NCI-H1694 treated with DMSO at 0.1 percent for 48 hours (cell line): ENCODE measurements at places on chromosomes 3 and 15.

GRCh38 chr3:101814835-101815234 lies 34.5 kb upstream of the NFKBIZ start:
- DNase-seq, result no peak

GRCh38 chr3:23589602-23590001 lies 216.2 kb upstream of the UBE2E1 start:
- DNase-seq, result no peak

GRCh38 chr15:90262426-90262825 lies 3.0 kb upstream of the NGRN start:
- no peak for DNase-seq

GRCh38 chr3:185866995-185867394 lies 42.2 kb upstream of the IGF2BP2 start:
- DNase-seq, result no peak

DNA sequence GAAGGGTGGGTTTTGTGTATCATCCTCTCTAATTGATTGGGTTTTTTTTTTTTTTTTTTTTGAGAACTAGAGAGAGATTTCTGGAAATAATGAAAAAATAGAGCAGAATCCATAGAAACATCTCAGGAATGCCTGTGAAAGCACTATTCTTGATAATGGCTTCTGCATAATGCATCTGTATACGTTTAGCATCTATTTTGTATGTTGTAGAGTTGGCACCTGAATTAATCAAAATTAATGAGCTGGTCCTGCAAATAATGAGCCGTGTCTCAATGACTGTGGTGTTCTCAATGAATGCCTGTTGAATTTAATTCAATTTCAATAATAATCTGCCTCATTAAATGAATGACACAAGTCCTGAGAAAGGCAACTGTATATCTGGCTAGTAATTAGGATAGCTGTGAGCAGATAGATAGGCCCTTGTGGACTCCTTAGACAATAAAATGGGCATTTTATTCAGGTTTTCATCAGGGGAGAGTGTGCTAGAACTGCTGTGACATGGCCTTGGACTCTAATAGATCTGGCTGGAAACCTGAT lies 70.5 kb upstream of the WDR72 start:
- no peak for DNase-seq

GRCh38 chr3:141114179-141114745 lies 63.1 kb downstream of the SPSB4 start:
- no peak for DNase-seq

- no peak for DNase-seq
These were observed 1.9 kb downstream of the ADAMTS9 start for GRCh38 chr3:64685800-64686445.

DNA sequence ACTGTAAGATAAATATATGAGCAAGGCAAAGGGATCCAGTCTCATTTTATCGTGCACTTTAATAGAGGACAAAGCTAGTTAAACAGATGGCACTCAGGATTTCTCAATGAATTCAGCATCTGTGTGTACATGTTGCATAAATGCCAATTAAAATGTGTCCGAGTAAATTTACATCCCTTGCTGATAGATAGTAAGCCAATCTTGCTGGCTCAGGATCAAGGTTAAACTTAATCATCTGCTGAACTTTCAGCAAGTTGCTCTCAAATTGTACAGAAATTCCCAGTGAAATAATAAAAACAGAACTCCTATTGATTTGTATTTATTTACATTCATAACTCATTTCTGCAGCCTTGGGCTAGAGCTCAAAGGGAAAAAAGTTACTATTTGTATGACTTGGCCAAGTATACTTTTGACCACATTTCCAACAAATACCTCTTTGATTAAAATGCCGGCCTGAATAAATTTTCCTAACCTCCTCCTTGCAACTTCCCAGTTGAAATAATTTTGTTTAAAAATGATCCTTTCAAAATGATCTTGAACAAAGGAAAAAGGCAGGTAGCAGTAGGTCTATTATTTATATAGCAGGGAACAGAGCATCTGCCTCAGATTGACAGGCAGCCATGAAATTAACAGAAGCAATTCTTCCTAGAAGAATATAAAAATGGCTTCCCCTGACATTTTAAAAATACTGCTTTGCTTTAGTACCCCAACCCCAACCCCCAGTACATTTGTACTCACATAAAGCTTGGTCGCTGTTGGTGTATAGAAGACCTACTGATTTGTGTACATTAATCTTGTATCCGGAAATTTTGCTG lies 1001.9 kb downstream of the ROBO1 start:
- DNase-seq, result peak; percentile 67

DNA sequence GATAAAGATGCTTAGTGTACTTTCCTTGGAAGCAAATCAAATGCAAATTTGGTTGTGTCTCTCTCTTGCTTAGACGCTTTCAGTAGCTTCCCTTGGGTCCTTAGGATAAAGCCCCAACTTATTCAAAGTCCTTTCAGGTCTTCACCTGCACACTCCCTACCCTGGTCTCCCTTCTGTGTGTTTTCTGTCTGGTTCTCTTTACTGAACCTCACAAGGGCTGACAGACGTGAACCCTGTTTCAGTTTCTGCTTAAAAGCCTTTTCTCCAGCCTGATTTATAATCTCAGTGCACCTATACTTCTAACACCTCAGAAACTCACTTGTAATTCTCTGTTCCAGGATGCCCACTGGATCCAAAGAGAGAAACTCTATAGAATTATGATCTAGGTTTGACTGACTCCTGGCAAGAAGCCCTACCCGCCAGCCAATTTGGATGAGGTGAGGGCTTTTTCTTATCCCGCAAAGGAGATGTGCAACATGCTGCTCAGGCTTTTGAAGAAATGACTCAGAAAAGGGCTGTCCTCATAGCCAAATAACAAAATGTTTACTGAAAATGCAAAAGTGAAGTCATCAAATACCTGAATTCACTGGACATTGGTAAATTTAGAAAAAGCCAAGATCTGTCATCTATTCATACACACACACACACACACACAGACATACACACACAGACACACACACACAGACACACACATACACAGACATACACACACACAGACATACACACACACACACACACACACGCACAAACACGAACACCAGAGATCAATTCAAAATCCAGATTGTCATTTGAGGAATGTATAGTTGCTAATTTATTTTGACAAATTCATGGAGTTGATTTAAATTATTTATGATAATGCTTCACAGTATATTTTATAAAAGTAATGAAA lies 102.4 kb upstream of the EOMES start:
- no peak for DNase-seq

DNA sequence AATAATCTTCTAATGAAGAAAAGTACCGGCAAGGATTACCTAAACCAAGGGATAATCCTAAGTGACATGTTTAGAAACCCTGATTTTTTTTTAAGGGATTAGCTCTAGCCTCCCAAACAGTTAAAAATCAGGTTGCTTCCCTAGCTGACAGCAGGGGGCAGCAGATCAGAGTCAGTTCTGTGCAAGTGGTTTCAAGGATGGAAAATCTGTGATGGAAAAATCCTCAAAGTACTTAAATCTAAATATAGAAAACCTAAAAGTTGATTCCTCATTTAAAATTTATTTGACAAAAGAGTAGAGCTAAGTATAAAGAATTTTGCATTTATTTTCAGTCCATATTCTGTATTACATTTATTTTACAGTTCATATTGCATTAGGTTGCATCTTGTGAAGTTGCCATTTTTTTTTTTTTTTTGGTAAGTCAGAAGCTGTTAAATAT lies 107.6 kb downstream of the PEX5L start:
- peak; percentile 62 for DNase-seq

DNA sequence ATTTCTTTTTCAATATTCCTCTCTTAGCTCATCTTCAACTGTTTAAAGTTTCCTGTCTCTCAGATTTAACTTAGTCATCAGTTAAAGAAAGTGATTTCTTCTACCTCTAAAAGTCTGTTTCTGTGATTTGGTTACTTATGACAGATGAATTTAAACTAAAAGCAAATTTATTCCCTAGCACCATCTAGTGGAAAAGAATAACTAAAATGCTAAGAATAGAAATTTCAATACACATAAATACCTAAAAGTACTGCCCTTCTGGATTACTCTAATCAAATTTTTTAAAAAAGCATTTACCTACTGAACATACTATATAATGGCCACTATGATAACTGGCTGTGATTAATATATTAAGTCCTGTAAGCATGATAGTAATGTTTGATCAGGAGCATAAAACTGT lies 14.0 kb upstream of the ZCWPW2 start:
- no peak for DNase-seq

- no peak for DNase-seq
These were observed 53.7 kb downstream of the PIK3CB start for GRCh38 chr3:138781012-138781470.

GRCh38 chr3:62688050-62688449 lies 187.2 kb downstream of the CADPS start:
- peak; percentile 38 for DNase-seq

DNA sequence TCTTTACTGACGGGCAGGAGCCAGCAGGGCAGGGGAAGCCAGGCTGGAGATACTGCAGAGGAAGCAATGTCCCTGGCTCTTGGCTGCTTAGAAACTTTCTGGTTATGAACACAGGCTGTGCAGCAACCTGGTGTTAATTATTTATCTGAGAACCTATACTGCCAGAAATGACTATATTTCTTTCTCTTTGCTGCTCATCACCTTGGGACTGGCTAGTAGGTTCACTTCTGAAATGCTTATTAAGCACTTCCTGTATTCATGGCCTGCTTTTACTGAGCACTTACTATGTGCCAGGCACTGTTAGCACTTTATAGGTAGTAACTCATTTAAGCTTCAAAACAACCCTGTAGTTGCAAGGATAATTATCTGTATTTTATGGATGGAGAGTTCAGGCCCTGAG lies 57.6 kb downstream of the RAB11A start:
- DNase-seq, result no peak

- peak; percentile 75 for DNase-seq
These were observed 35.7 kb downstream of the CLK3 start for GRCh38 chr15:74651242-74651741.

GRCh38 chr15:42065468-42065867 lies 28.9 kb downstream of the PLA2G4D start:
- no peak for DNase-seq

- DNase-seq, result no peak
These were observed 13.1 kb downstream of the DNAAF4 start for GRCh38 chr15:55494931-55495330.

GRCh38 chr15:34610354-34610753 lies 26.9 kb upstream of the GOLGA8B start:
- DNase-seq, result peak; percentile 11
